ENCODE measurements at places on chromosomes 16 and 17. TPM values are rescaled to one million over a fixed set of nuclear protein-coding genes. Genes with fewer than 3 reads are reported as not detected.

The DHRS7C gene
- not detected for total RNA-seq

The ZNF263 gene
- 47.8 TPM for total RNA-seq

The HBM gene
- not detected for total RNA-seq

The KRTAP2-2 gene
- not detected for total RNA-seq

The NPIPA3 gene
- 0.79 TPM for total RNA-seq

The RAPGEFL1 gene
- 2.7 TPM for total RNA-seq

The PHOSPHO1 gene
- not detected for total RNA-seq

The KRTAP9-2 gene
- not detected for total RNA-seq

Data from placental epithelial cell (primary cell).